Esophagus muscularis mucosa (tissue), 4 donors: ENCODE measurements at places on chromosomes 2 and 18. TPM values are rescaled to one million over a fixed set of nuclear protein-coding genes. Genes with fewer than 3 reads are reported as not detected.

DNA sequence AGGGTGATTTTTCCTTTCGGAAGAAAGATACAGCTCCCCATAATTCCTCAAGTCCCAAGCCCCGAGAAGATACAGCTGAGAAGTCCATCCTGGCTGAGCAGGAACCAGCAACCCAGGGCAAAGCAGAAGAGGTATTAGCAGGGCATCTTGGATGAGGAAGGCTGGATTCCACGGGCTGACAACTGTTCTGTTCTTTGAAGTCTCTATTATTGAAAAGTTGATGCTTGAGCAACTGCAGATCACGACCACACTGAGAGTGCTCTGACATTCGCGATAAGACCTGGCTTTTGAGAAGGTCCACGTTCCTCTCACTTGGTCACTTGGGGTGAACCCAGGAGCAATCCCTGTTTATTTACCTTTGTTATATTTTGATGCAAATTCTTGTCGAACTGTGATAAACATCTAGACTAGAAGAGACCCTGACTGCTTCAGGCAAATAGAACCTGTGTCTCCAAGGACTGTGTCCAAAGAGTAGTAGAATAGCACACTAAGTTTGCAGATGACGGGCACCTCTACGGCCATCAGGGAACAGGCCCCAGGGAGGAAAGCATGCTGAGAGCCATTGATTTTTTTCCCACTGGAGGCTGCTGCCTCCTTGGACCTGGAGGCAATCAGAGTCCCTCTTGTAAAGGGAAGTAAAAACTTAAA, 133.1 kb downstream of the ARL4C start:
- H3K27me3 ChIP-seq, result peaks cover 14% of the 10 kb centered on the region
- DNase-seq, result no peak
- no peaks in the 10 kb centered on the region for H3K4me1 ChIP-seq
- H3K4me3 ChIP-seq, result no peak overlapping the region
- no peaks in the 10 kb centered on the region for H3K36me3 ChIP-seq
- no peak overlapping the region for H3K27ac ChIP-seq

DNA sequence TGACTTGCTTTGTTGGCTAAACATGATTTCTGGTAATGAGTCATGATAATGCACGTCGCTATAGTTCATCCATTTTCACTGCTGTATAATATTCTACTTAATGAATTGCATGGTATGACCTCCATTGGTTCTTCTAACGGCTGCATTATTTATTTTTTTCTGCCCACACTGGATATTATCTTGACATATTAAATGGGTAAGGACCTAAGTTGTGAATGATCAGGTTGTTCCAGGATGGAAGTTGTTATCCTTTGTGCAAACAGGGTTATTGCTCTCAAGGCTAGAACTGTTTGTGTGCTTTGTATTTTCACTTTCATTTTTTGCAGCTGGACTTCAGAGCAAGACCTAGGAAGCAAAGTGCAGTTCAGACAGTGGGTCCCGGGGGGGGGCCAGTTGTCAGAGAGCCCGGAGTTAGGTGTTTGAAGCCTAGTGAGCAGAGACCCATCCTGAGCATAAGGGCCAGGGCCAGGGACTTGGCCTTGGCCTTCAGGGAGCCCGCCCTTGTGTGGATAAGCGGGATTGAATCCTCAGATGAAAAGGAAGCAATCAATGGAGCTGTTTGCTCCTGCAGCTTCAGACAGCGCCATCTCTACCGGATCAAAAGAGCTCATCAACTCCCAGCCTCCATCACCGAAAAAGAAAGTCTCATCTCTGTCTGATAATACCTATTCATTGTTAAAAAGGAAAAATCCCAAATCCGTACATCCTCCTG, 48.2 kb downstream of the AGAP1 start:
- H3K36me3 ChIP-seq, result no peaks in the 10 kb centered on the region
- no peak for DNase-seq
- H3K4me3 ChIP-seq, result no peak overlapping the region
- no peaks in the 10 kb centered on the region for H3K27me3 ChIP-seq

The STPG4 gene
- total RNA-seq, result not detected

The DSG4 gene
- total RNA-seq, result not detected

DNA sequence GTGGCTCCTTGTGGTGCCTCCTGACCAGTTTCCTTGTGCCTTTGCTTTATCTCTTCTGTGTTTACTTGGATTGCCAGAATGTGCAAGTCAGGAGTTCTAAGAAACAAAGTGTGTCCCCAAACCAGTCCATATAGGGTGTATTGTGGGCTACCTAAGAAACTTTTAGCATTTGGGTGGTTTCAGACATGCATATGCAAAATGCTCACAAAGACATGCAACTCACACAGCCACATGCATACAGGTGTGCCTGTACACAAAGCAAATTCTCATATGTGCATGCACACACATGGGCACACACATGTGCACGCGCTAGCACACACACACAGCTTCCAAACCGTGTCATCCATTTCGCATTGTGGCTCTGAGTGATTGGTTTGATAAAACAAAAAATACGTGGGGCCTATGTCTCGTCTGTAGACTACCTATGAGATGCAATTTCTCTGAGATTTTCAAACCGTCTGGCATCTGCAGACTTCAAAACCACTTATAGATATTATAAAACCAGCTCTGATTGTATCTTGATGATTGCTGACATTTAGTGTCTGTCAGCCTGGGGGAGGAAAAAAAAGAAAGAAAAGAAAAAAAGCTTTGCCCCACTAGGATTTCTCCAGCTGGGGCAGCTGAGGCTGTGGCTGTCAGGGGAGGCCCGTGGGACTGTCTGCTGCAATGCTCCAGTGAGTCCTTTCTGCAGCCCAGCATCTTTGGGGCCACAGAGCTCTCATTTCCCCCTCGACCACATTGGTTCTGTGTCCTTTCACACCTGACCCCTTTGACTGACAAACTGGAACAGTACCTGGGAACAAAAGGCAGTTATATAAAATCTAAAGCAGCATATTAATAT, 556.1 kb downstream of the CMPK2 start:
- no peak overlapping the region for H3K4me3 ChIP-seq
- DNase-seq, result no peak
- no peaks in the 10 kb centered on the region for H3K27me3 ChIP-seq
- H3K27ac ChIP-seq, result no peak overlapping the region

The ANKRD30BL gene
- not detected for total RNA-seq

- no peaks in the 10 kb centered on the region for H3K27me3 ChIP-seq
- H3K4me1 ChIP-seq, result peaks cover 20% of the 10 kb centered on the region
- H3K4me3 ChIP-seq, result no peak overlapping the region
- no peaks in the 10 kb centered on the region for H3K36me3 ChIP-seq
- H3K27ac ChIP-seq, result no peak overlapping the region
- no peak for DNase-seq
Observed at GRCh38 chr2:226487573-226487972, 312.0 kb downstream of the IRS1 start.

The CREG2 gene
- total RNA-seq, result not detected

DNA sequence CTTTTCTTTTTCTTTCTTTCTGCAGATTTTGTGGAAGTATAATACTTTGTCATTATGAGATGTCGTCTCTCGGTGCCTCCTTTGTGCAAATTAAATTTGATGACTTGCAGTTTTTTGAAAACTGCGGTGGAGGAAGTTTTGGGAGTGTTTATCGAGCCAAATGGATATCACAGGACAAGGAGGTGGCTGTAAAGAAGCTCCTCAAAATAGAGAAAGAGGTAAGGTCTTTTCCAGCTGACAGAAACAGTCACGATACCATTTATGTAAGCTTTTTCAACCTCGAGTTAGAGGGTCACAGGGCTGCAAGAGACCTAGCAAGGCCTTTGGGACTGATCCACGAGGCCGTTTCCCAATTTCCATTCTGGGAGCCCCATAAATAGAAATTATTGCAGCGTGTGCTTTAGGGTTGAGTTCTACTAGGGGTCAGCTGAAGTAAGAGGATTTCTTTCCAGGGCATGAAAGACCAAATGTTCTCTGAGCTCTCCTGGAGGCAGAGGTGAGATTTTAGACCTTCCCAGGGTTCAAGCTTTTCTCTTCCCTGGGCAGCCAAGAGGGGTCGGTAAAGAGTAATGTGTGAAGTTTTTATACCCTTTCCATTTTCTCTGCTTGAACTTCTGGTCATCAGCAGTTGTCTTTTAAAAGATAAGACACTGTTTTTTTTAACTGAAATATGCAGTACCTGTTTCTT, 15.5 kb downstream of the MAP3K20 start:
- peak overlapping the region; percentile 78 for H3K27ac ChIP-seq
- H3K4me3 ChIP-seq, result peak overlapping the region; percentile 28
- DNase-seq, result no peak
- H3K4me1 ChIP-seq, result peaks cover 89% of the 10 kb centered on the region

- no peak overlapping the region for H3K27ac ChIP-seq
- DNase-seq, result no peak
- peaks cover 8% of the 10 kb centered on the region for H3K27me3 ChIP-seq
- no peaks in the 10 kb centered on the region for H3K4me1 ChIP-seq
Observed at GRCh38 chr2:1941556-1941955, 197.2 kb upstream of the PXDN start.

- peak overlapping the region; percentile 65 for H3K27ac ChIP-seq
- DNase-seq, result no peak
- H3K36me3 ChIP-seq, result no peaks in the 10 kb centered on the region
- H3K27me3 ChIP-seq, result peaks cover 15% of the 10 kb centered on the region
Observed at GRCh38 chr2:73983322-73984202, 1.1 kb upstream of the TET3 start.

The TEKT4 gene
- not detected for total RNA-seq
